ENCODE measurements at places on chromosomes 5 and 9.

GRCh38 chr9:101307051-101307450 is 77.8 kb downstream of the BAAT start:
- no peak for DNase-seq

DNA sequence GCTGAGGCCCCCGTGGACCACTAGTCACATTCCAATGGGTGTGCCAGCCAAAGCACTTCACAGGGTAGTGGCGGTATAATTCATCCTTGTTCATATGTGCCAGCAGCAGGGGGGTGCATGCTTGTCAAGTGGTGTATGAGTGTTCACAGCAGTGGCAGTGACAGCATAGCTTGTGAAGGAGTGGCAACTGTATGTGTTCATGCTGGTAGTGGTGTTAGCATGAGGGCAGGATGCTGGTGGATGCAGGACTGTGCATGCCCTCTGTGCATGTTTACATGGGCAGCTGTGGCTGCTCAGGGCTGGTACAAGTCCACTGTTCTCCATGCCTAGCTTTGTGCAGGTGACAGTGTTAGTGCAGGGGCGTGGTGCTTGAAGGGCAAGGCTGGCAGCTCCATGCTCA is 253.4 kb upstream of the DMAC1 start:
- no peak for DNase-seq

GRCh38 chr5:88049156-88049555 is 219.5 kb downstream of the TMEM161B start:
- no peak for DNase-seq

DNA sequence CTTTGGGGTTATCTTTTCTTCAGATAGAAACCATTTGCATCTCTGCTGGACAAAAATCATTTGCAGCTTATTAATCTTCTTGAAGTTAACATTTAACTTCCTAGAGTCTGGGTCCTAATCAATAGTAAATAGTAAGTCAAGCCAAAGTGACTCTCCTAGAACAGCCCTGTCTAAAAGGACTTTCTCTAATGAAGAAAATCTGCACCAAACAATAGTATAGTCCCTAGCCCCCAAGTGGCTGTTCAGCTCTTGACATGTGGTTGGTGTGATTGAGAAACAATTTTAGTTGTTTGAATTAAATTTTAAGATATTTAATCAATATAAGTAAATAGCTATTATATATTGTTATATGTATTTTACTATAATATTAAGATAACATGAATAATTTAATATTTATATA is 64.6 kb upstream of the SHB start:
- no peak for DNase-seq

GRCh38 chr5:168424594-168425323 is 61.5 kb upstream of the RARS1 start:
- no peak for DNase-seq

Data from lower leg skin (tissue), 4 donors.